ENCODE measurements at places on chromosomes 7 and 10. TPM values are rescaled to one million over a fixed set of nuclear protein-coding genes. Genes with fewer than 3 reads are reported as not detected.

Gene NKX2-3
- total RNA-seq: not detected

GRCh38 chr7:131045526-131045925 is 282.1 kb upstream of the MKLN1 start:
- H3K4me1 ChIP-seq: peaks cover 60% of the 10 kb centered on the region
- peaks cover 28% of the 10 kb centered on the region for H3K36me3 ChIP-seq
- no peak for DNase-seq
- peak overlapping the region; percentile 39 for H3K27ac ChIP-seq
- no peak overlapping the region for H3K4me3 ChIP-seq

Gene GNGT1
- not detected for total RNA-seq

DNA sequence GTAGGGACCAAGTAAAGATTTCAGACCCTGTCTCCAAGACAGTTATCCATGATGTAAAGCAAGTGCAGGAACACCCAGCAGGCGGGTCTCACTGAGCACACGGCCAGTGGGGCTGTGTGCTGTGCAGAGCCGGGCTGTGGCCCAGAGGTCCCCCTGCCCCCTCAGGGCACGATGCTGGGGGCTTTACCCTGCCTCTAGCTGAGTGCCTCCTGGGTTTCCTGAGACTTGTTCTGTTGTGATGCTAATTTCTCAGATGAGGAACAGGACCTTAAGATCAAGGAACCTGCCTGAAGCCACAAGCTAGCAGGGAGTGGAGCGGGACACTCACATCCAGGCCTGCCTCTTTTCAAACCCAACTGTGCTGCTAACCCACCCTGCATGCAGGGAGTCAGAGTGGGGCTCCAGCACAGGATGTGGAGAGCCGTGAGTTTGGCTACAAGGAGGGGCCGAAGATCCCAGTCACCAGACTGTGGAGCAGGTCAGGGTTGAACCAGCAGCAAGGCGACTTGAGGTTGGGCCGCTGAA is 76.1 kb upstream of the LYZL2 start:
- peak; percentile 25 for DNase-seq
- H3K4me1 ChIP-seq: peaks cover 57% of the 10 kb centered on the region
- peak overlapping the region; percentile 99 for H3K27ac ChIP-seq
- peaks cover 13% of the 10 kb centered on the region for H3K36me3 ChIP-seq
- H3K27me3 ChIP-seq: no peaks in the 10 kb centered on the region

- no peak overlapping the region for H3K4me3 ChIP-seq
- H3K36me3 ChIP-seq: no peaks in the 10 kb centered on the region
- no peak for DNase-seq
- no peaks in the 10 kb centered on the region for H3K27me3 ChIP-seq
- H3K27ac ChIP-seq: no peak overlapping the region
- H3K4me1 ChIP-seq: peaks cover 9% of the 10 kb centered on the region
Measured at GRCh38 chr10:49484486-49485235, 54.3 kb downstream of the ERCC6 start.

DNA sequence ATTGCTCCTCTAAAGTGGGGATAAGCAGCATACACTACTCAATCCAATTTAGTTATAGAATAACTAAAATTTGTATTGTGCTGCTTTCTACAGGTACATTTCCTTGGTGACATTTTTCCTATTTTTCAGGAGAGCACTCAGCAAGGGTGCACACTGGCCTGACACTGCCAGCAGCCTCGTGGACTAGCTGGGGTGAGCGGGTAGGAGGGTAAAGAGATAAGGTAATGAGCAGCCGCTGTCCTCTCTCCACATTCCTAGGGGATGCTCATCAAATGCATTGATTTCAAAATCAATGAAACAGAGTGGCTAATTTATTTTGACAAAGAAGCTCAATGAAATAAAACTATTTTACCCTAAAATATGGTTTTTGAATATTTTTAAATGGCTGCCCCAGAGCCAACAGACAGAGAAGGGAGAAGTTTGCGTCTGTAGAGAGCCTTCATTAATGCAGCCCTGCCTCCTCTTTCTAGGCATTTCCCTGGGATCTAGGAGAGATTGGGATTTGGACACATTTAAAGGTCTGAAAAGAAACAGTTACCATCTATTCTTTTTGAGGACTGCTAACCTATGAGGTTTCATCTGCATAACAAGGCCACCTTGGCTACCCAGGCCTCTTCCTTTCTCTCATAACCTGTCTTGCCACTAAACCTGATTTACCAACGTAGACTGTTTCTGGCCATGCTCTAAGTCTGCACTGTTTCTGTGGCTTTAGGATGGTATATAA is 561.0 kb downstream of the IPMK start:
- H3K4me1 ChIP-seq: no peaks in the 10 kb centered on the region
- H3K36me3 ChIP-seq: no peaks in the 10 kb centered on the region
- H3K27me3 ChIP-seq: no peaks in the 10 kb centered on the region

DNA sequence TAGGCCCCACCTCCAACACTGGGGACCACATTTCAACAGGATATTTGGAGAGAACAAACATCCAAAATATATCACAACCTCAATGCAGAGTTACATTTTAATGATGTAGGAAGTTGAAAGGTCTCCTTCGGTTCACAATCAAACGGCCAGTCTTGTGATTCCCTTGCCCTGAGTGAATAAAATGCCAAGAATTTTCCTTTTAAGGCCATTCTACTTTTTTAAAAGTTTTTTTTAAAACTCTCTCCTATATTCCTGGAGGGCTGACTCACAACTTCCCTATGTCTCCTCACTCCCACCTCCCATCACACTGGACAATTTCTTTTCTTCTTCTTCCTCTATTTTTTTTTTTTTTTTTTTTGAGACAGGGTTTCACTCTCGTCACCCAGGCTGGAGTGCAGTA is 693.6 kb upstream of the AUTS2 start:
- H3K36me3 ChIP-seq: no peaks in the 10 kb centered on the region
- no peak for DNase-seq
- H3K4me3 ChIP-seq: no peak overlapping the region
- H3K4me1 ChIP-seq: no peaks in the 10 kb centered on the region

DNA sequence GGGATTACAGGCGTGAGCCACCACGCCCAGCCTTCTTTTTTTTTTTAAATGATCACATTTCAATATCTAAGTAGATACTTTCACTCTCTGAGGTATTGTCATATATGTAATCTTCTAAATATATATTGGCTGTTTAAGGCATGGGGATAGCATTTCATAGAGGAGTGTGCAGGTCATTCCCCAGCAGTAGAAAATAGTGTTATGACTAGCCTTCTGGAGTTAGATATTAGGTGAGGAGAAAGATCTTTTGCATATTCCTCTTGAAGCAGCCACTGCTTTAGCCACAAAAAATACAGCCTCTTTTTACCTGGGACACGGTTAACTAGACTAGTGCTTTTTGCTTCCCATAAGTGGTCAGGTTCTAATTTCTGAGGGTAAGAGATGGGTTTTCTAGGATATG is 28.9 kb downstream of the ADD3 start:
- no peak for DNase-seq
- no peak overlapping the region for H3K27ac ChIP-seq
- no peaks in the 10 kb centered on the region for H3K27me3 ChIP-seq
- peaks cover 62% of the 10 kb centered on the region for H3K4me1 ChIP-seq
- H3K4me3 ChIP-seq: no peak overlapping the region
- peaks cover 8% of the 10 kb centered on the region for H3K36me3 ChIP-seq

Gene GPR15LG
- total RNA-seq: not detected

Gene SLC16A12
- not detected for total RNA-seq

DNA sequence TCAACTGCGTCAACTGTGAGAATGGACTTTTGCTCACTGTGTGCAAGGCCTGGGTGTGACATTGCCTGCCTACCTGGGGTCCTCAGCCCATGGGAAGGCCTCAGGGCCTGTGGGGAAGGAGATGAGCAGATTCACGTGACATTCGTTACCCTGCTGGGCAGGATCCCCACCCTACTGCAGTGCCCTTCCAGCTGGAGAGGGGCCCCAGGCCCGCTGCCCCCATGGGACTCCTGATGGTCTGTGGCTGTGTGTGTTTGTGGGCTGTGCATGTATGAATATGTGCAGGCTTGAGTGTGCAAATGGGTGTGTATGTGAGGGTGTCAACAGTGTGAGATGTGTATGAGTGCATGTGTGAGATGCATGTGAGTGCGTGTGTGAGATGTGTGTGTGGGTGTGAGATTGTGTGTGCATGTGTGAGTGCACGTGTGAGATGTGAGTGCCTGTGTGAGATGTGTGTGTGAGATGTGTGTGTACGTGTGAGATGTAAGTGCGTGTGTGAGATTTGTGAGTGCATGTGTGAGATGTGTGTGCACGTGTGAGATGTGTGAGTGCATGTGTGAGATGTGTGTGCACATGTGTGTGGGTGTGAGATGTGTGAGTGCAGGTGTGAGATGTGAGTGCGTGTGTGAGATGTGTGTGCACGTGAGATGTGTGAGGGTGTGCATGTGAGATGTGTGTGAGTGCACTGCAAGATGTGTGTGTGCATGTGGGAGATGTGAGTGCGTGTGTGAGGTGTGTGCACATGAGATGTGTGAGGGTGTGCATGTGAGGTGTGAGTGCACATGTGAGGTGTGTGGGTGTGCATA is 29.7 kb downstream of the PPIF start:
- DNase-seq: no peak
- peaks cover 2% of the 10 kb centered on the region for H3K4me1 ChIP-seq
- H3K27ac ChIP-seq: no peak overlapping the region
- H3K36me3 ChIP-seq: no peaks in the 10 kb centered on the region
- peaks cover 5% of the 10 kb centered on the region for H3K27me3 ChIP-seq
- H3K4me3 ChIP-seq: no peak overlapping the region

GRCh38 chr10:76491216-76491615 is 1059.8 kb downstream of the LRMDA start:
- H3K4me3 ChIP-seq: no peak overlapping the region
- H3K36me3 ChIP-seq: no peaks in the 10 kb centered on the region
- H3K27ac ChIP-seq: no peak overlapping the region
- no peak for DNase-seq
- no peaks in the 10 kb centered on the region for H3K4me1 ChIP-seq
- H3K27me3 ChIP-seq: no peaks in the 10 kb centered on the region

DNA sequence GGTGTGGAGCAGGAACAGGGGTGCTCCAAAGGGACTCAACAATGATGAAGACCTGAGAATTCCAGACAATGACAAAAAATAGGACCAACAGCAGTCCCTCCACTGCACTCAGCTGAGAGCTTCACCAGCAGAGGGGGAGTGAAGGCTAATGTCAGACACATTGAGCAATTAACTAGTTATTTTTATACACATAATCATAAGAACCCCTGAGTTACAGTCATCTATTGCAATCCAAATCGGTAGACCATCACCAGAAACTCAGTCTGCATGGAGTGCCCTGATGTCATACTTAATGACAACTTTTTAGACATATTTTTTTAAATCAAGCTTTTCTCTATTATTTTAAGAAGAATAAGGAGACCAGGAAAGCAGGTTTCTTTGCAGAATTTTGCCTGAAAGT is 30.6 kb upstream of the IKZF1 start:
- H3K36me3 ChIP-seq: peaks cover 18% of the 10 kb centered on the region
- no peaks in the 10 kb centered on the region for H3K27me3 ChIP-seq
- H3K4me1 ChIP-seq: peaks cover 51% of the 10 kb centered on the region

Gene SPDYE2
- not detected for total RNA-seq

GRCh38 chr7:16616122-16616521 is 29.4 kb downstream of the ANKMY2 start:
- H3K27me3 ChIP-seq: no peaks in the 10 kb centered on the region
- peaks cover 9% of the 10 kb centered on the region for H3K4me1 ChIP-seq
- H3K27ac ChIP-seq: no peak overlapping the region
- DNase-seq: no peak

DNA sequence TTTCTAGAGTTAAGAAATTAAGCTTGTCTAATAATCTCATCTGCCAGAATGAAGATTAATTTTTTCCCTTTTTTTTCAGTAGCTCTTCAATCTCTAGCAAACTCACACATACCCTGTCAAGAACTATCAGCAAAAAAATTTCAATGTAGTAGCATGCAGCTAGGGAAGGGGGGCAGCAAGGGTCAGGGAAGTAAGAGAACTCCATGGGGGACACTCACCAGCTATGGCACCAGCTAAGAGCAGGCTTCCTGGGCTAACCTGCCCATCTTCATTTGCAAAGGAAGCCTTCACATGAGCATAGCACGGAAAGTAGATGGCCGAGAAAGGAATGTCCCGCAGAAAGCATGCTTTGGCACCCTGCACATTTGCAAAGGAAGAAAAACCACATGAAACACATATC is 190.4 kb downstream of the SLC25A13 start:
- peaks cover 6% of the 10 kb centered on the region for H3K36me3 ChIP-seq
- no peaks in the 10 kb centered on the region for H3K4me1 ChIP-seq
- no peak overlapping the region for H3K4me3 ChIP-seq
- no peaks in the 10 kb centered on the region for H3K27me3 ChIP-seq
- DNase-seq: no peak

- H3K27me3 ChIP-seq: no peaks in the 10 kb centered on the region
- no peak overlapping the region for H3K27ac ChIP-seq
- H3K4me1 ChIP-seq: no peaks in the 10 kb centered on the region
- peak; percentile 8 for DNase-seq
- no peak overlapping the region for H3K4me3 ChIP-seq
Measured at GRCh38 chr7:154409703-154410311, 357.6 kb downstream of the DPP6 start.

Gene NAT16
- not detected for total RNA-seq

- no peak for DNase-seq
- no peaks in the 10 kb centered on the region for H3K4me1 ChIP-seq
- H3K27ac ChIP-seq: no peak overlapping the region
- H3K36me3 ChIP-seq: no peaks in the 10 kb centered on the region
- no peak overlapping the region for H3K4me3 ChIP-seq
Measured at GRCh38 chr7:91351374-91351773, 87.1 kb downstream of the FZD1 start.

DNA sequence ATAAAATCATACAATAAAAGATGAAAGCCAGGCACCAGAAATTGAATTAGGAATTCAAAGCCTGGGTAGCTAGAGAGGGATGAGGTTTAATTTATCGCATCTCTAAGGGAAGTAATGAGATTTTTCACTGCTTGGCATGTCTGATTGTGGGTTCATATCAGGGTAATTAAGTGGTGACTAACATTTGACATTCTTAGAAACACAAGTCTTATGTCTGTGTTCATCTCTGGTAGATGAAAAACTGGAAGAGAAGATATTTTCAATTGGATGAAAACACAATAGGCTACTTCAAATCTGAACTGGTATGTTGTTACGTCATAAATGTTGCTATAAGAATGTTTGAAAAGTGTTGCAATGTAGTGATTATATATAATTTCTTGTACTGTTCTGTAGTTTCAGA is 36.8 kb upstream of the ARMS2 start:
- DNase-seq: no peak
- H3K27me3 ChIP-seq: no peaks in the 10 kb centered on the region
- H3K36me3 ChIP-seq: peaks cover 41% of the 10 kb centered on the region
- peaks cover 49% of the 10 kb centered on the region for H3K4me1 ChIP-seq

DNA sequence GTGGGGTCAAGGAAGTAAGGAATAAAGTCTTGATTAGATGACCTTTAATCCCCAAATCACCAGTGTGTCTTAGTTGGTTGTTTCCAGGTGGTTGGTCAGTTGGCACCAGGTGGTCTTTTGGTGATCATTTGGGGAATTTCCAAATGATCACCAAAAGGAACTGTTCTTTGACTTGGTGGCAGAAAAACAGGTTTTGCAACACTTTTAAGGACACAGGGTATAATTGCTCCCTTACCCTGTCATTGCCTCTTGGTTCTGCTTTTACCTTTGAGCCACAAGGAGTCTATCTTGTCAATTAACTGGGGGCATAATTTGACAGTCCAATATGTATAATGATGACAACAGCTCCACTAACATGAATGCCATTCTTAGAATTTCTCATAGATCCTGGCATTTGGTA is 104.2 kb downstream of the ADK start:
- no peaks in the 10 kb centered on the region for H3K27me3 ChIP-seq
- no peaks in the 10 kb centered on the region for H3K36me3 ChIP-seq
- no peak overlapping the region for H3K4me3 ChIP-seq

- no peak for DNase-seq
- no peak overlapping the region for H3K4me3 ChIP-seq
- H3K4me1 ChIP-seq: no peaks in the 10 kb centered on the region
- H3K27me3 ChIP-seq: no peaks in the 10 kb centered on the region
- peaks cover 2% of the 10 kb centered on the region for H3K36me3 ChIP-seq
Measured at GRCh38 chr10:129547608-129548007, 80.6 kb downstream of the MGMT start.

- H3K27ac ChIP-seq: no peak overlapping the region
- DNase-seq: peak; percentile 64
- no peaks in the 10 kb centered on the region for H3K36me3 ChIP-seq
Measured at GRCh38 chr7:31134246-31135188, 82.4 kb downstream of the ADCYAP1R1 start.

Measured in activated CD4-positive, alpha-beta T cell treated with anti-CD3 and anti-CD28 coated beads, Interleukin-2, amount 10 ng/mL, durations not matched to agents 7 days and 5 days (primary cell).